Type B pancreatic cell (in vitro differentiated cells): ENCODE measurements at places on chromosomes 2 and 18.

DNA sequence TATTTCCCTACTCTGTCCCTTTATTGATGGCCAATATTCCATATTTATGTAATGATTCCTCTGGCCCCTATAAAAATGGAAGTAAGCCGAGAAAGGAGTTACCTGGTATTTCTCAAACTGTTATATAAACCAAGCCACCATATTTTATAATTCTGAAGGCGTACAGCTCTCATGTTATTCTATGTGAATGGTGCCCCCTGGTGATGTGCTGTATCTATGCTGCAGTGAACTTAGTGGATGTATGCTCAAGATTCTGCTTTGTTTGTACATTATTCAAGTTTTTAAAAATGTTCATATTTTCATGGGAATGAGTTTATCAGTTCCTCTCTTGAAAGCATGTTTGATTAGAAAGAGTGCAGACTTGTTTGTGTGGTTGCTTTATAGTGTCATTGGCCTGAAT lies 194.5 kb upstream of the LRRTM1 start:
- DNase-seq, result no peak

DNA sequence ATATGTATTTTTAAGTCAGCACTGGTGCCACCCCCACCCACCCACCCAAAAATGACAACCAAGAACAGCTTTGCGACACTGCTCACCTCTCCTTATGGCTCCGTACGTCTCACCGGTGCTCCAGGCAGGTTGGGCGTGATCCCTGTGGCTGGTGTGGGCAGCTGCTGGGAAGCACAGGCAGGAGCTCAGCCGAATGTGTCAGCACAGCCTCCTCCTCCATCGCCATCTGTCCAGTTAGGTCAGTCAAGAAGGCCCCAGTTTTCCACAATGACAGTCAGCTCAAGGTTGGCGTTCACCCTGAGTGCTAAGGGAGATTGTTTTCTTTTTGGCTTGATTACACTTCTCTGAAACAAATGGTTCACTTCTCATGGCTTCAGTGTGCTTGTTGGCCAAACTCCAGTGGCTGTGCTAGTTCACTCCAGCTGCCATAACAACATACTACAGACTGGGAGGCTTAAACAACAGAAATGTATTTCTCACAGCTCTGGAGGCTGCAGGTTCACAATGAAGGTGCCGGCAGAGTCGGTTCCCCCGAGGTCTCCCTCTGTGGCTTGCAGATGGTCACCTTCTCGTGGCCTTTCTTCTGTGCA lies 30.2 kb downstream of the AMER3 start:
- DNase-seq, result peak; percentile 22

DNA sequence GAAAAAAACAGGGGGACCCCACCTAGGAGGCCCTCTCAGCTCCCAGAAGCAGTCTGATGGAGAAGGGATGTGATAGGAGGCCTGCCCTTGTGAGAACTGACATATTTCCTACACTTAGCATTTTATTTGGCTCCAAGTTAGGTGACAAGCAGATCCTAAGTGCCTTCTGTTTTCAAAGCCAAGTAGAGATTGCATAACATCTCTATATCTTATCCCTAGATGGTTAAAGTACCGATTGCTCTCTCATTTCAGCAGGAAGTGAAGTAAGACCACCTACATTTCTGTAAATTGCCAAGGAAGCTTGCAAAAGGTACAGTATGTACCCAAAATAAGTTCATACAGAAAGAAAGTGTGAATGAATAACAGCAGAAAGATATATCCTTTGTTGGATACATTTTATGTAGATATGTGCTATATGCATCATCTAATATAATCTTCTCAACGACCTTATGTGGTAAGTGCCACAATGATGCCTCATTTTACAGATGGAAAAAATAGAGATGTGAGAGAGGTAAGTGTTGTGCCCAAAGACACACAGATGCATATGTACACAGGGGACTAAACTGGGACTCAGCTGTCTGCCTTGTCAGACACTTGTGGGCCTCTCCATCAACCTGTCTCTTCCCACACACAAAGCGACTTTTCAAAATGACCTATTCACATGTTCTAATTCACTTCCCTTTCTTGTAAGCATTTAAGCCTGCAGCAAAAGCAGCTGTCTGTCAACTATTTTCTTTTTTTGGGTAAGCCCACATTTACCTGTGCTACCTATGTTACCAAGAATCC lies 38.9 kb downstream of the DHRS9 start:
- no peak for DNase-seq

DNA sequence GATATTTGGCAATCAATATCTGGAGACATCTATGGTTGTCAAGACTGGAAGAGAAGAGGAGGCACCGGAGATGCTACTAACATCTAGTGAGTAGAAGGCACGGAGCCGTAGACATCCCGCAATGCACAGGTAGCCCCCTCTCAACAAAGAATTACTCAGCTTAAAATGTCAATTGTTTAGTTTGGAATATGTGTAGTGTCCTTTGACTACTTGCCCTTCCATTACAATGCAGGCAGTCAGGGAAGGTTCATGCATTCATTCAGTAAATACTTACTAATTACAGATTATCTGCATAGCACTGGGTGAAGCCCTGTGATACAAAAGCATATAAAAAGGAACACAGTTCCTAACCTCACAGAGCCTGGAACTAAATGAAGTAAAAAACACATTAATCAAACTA lies 294.0 kb downstream of the RIT2 start:
- DNase-seq, result no peak

GRCh38 chr2:14673351-14673875 lies 40.9 kb downstream of the LRATD1 start:
- no peak for DNase-seq

DNA sequence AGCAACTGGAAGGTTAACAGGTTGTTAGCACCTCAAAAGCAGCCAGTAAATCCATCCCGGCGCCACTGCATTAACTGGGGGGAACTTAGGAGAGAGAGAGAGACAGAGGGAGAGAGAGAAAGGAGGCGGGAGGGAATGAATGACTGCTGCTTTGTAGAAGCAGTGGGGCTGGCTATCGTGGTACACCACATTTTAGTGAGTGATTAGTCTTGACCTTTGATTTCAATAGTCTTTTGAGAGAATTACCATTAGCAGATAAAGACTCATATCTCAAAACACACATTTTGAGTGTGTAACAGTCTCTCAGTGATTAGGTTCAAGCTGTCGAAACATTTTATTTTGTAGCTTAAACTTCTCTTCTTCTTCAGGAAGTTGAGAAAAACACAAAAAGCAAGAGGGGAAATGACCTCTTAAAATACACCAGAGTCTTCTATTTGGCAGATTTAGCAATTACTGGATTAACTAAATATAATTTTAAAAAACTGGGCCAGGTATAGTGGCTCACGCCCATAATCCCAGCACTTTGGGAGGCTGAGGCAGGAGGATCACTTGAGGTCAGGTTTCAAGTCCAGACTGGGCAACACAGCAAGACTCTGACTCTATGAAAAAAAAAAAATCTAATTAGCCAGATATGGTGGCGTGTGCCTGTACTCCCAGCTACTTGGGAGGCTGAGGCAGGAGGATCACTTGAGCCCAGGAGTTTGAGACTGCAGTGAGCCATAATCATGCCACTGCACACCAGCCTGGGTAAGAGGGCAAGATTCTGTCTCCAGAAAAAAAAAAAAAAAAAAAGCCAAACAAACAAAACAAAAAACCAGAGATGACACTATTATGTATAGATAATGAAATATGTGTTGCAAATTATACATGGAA lies 22.0 kb upstream of the PNO1 start:
- no peak for DNase-seq

- no peak for DNase-seq
Observed at GRCh38 chr2:99727199-99727598, 237.4 kb upstream of the REV1 start.

DNA sequence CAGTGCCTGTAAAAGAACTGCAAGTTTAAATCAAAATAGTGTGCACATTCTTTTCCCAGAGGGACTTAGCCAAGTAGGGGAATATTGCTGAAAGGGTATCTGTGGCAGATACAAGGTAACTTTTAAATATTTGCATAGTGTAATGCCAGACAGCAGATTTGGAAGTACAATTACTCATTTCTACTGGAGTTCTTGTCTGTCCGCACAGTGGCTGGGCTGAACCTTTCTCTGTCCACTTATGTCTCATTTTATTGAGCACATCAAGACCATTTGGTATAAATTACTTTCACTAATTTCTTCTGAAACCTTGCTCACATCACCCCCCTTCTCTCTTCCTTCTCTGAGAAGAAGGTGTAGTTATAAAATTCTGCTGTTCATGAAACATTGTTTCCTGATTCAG lies 271.3 kb downstream of the THSD7B start:
- DNase-seq, result no peak

DNA sequence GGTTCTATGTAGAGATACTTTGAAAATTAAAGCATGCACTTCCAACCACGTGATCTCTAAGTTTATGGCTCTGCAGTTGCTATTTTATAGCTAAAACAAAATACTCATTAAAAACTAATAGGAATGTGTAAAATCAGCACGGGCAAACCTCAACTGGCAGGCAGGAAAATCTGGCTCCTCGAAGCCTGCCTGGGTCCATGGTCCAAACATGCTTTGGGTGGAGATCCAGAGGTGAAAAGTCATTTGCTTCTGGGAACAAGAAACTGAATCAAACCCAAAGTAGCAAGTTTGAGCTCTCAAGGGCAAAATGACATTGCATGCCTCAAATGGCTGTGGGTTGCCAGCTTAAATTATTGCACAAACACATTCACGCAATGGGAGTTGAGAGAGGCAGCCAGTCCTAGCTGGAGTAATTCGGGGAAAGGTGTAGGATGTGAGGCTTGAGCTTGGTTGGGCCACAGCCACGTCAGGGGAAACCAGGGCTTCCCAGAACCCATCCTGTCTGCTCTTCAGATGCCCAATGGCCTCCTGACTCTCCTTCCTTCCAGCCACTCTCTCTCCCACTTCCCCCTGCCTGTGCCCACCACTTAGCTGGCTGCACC lies 75.2 kb upstream of the LCLAT1 start:
- DNase-seq, result no peak

- DNase-seq, result no peak
Observed at GRCh38 chr2:207928079-207928478, 97.2 kb downstream of the PLEKHM3 start.

DNA sequence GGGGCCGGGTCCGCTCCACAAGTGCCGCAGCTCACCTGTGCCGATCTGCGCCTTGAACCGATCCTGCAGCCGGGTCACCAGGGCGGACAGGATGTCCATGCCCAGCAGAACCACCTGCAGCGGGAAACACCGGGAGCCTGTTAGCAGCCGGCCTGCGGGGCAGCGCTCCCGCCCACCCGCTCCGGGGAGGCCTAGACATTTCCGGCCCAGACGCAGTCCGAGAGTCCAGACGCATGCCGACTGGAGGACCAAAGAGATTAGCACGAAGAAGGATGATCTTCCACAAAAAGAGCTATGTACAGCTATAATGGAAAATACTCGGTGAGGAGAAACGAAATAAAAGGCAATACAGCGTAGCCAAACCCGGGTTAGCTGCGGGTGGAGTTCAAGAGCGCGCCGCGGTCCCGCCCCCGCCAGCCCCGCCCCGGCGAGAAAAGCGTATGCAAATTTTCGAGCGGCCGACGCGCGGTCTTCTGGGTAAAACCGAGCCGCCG lies 421 bp upstream of the RNU4ATAC start:
- DNase-seq, result peak; percentile 83

GRCh38 chr2:20578895-20579825 lies 71.7 kb downstream of the HS1BP3 start:
- no peak for DNase-seq

- no peak for DNase-seq
Observed at GRCh38 chr18:79720359-79720733, 40.7 kb downstream of the CTDP1 start.

- DNase-seq, result no peak
Observed at GRCh38 chr2:166238176-166238575, 110.4 kb upstream of the SCN1A start.

- no peak for DNase-seq
Observed at GRCh38 chr2:237682856-237683670, 55.7 kb downstream of the LRRFIP1 start.

DNA sequence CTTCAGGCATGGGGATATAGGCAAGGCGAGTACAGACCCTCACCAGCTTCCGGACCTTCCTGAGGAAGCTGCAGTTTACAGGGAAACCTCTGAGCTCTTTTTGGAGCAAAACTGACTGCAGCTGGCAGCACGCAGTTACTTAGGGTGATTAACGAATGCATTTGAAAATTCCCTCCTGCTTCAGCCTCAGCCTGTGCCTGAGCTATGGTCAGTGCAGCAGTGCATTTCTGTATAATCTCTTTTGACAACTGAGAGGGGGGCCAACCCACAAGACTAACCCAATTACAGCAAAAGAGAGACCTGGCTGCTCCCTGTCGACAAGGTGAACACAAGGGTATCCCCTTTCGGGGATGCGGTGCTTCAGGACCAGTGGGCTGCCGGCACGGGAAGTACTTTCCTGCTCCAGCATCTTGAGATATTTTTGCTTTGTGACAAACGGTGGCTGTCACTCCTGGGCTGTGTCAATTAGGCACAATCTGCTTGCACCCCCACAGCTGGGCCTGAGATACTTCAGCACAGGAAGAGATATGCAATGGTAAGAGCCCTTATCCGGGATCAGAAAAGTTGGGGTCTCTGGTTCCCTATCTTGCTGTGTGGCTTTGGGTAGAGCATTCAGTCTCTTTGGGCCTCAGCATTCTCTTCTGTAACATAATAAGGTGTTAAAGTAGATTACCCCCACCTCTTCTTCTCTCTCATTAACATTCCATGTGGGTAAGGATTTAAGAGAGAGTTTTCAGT lies 141.0 kb downstream of the TMEM17 start:
- no peak for DNase-seq

- no peak for DNase-seq
Observed at GRCh38 chr18:65610939-65611338, 139.9 kb upstream of the CDH7 start.

GRCh38 chr2:69114534-69114933 lies 101.6 kb downstream of the ANTXR1 start:
- no peak for DNase-seq

GRCh38 chr2:37653805-37654378 lies 17.6 kb downstream of the CDC42EP3 start:
- DNase-seq, result no peak

- DNase-seq, result no peak
Observed at GRCh38 chr18:57533006-57533867, 53.3 kb downstream of the FECH start.

GRCh38 chr18:46950064-46950656 lies 32.8 kb downstream of the KATNAL2 start:
- no peak for DNase-seq

- DNase-seq, result peak; percentile 83
Observed at GRCh38 chr18:22169011-22169888, at the start of gene GATA6. Gene GATA6, plus strand, starts transcription at chr18:22169589. Its CDS starts 1,556 bp downstream, at chr18:22171145.

- no peak for DNase-seq
Observed at GRCh38 chr2:60932954-60933353, 51.6 kb downstream of the REL start.

DNA sequence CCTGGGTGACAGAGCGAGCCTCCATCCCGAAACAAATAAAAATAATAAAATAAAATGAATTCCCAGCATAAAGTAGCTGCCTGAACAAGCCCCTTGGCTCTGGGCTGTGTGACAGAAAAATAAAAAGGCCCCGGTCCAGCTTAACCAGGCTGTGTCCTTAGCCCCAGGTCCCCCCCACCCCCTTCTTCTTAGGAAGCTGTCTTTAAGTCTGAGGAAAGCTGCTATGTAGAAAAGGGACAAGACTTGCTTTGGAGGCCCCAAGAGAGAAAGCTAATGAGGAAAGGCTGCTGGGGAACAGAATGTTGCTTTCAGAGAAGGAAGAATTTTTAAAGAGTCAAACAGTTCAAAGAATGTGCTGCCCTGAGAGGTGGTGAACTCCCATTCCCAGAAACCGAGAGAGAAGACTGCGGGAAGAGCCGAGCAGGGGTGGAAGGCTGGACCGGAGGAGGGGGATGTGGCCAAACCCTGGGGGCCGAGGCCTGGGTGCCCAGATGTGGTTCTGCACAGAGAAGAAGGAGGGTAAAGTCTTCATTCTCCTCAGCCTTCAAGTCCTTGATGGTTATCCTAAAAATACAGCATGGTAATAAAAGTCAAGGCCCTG lies 61.9 kb downstream of the CENPO start:
- no peak for DNase-seq

GRCh38 chr18:55221622-55222021 lies 262.4 kb upstream of the CCDC68 start:
- no peak for DNase-seq
